Caco-2 (cell line): ENCODE measurements at places on chromosomes 11 and 22. TPM values are rescaled to one million over a fixed set of nuclear protein-coding genes. Genes with fewer than 3 reads are reported as not detected.

Gene PRDM11
- 11.8 and 12.5 TPM in 2 replicates for total RNA-seq

- DNase-seq = no peak
Observed at GRCh38 chr11:94513091-94513490, 830 bp downstream of the C11orf97 start.

GRCh38 chr22:49884503-49885260, 31.0 kb downstream of the ZBED4 start:
- no peak for DNase-seq

DNA sequence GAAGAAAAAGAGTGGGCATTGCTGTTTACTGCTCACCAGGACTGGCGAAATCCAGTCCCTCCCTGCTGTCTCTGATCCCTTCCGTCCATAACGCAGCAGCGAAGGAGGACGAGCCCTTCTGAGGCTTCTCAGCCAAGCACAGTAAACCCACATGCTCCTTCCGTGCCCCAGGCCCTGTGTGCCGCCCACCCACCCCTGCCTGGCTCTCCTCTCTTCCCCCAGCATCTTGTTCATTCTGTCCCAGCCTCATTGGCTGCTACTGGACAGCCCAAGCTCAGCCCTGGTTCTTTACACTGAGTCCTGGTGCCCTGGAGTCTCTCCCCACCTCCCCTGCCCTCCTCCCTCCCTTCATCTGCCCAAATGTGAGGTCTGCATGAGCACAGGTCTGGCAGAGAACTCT, 559.7 kb downstream of the BRD1 start:
- DNase-seq = no peak

GRCh38 chr11:12110201-12110713, at the start of gene MICAL2:
MICAL2 (plus strand) TSS chr11:12110590; CDS start chr11:12162156, 51,566 bp downstream.
- DNase-seq = peak; percentile 96
